Inflammatory macrophage (primary cell): ENCODE measurements at places on chromosomes 1 and 21.
A peak's percentile ranks its signal among the peaks of the same experiment; 100 is the strongest.

- DNase-seq = no peak
Measured at GRCh38 chr1:228050571-228051231, 31.8 kb upstream of the ARF1 start.

DNA sequence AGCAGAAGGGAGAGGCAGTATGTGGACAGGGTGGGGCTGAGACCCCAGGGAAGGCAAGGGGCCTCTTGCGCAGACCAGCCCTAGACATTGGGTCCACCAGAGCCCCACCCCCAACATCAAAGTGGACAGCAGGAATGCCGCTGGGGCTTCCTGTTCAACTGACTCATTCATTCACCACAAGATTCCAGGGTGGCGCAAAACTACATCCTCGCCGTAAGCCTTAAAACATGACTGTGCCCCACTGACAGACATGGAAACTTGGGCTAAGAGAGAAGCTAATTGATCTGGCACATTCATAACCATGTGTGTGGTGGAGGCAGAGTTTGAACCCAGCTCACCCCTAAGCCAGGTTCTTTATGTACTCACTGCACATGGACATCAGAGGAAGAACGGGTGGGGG, 14.0 kb downstream of the COL16A1 start:
- no peak for DNase-seq

DNA sequence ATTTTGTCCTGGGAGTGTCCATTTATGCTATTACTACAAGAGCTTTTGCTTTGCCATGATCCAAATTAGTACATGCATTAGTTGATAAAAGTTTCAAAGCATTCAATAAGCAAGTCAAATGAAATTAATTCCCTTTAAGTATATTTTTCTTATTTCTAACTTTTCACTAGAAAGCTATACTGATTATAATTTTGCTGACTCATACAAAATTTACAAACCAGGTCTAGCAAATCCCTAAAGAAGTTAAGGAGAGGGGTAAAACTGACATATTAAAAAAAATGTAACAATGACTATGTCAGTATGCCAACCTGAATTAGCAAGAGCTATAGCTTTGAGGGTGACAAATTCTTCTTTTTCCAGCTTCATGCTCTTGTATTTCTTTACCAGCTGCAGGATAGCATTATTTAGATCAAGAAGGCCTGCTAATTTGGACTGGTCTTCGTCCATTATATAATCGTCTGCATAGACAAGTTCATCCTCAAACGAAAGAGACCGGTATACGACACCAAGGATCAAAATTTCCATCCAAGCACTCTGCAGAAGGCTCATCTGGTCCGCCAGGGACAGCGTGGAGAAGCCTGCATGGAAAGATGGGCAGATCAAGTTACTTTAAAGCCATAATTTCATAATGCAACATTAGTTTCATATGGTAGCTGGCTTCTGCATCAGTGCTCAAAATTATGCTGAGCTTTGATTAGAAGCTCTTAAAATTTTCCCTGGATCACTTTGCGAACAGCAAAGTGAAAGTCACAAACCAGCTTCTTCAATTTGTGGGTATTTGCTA, 95.8 kb upstream of the USH2A start:
- DNase-seq = no peak

GRCh38 chr1:16073490-16074119, at the start of gene FAM131C:
FAM131C (minus strand) TSS chr1:16073651; CDS start chr1:16073442, 209 bp downstream.
- DNase-seq = no peak

DNA sequence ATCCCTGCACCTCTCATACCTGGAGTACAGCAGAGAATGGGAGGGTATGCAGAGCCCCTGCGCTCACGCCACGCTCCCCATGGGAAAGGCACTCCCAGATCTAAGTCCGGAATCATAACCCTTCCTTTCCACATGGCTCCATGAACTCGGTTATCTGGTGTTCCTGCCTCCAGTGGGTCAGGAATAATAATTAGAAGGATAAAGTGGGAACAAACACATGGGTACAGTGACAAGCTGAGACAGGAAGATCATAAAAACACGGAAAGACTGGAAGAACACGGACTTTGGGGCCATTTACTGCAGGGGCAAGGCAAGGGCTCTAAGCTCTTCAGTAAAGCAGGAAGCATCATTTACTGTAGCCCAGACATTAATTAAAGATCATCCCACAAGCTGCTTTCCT, 48.6 kb downstream of the FOXO6 start:
- DNase-seq = no peak

GRCh38 chr1:207333620-207334019, 12.1 kb downstream of the CD55 start:
- no peak for DNase-seq

DNA sequence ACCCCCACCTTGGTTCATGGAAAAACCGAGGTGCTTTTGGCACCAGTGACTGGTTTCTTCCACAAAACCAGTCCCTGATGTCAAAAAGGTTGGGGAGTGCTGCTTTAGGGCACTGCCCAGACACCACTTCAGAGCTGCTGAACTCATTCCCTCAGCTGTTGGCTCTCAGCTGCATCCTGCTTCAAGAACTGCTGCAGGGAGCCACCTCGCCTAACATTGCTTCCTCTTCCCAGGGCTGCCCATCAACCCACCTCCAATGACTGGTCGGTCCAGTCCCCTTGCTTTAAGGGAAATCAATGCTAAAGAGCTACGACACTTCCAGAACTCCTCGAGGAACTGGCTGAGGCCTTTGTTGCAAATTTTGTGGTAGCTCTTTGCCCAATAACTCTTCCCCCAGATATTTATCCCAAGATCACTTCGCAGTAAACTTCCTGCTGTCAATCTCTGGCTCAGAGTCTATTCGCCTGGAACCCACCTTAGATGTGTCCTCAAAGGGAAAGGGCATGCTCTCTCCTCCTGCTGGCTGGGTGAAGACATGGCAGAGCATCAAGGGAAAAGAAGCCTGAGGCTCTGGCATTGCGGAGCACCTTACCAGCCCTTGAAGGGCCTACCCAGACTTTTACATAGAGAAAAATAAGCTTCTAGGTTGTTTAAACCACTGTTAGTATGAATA, 29.0 kb downstream of the C1orf52 start:
- no peak for DNase-seq

GRCh38 chr21:44514746-44515358, 25.1 kb downstream of the KRTAP10-1 start:
- no peak for DNase-seq

- DNase-seq = peak; percentile 35
Measured at GRCh38 chr1:19418503-19418971, 66.8 kb downstream of the CAPZB start.

DNA sequence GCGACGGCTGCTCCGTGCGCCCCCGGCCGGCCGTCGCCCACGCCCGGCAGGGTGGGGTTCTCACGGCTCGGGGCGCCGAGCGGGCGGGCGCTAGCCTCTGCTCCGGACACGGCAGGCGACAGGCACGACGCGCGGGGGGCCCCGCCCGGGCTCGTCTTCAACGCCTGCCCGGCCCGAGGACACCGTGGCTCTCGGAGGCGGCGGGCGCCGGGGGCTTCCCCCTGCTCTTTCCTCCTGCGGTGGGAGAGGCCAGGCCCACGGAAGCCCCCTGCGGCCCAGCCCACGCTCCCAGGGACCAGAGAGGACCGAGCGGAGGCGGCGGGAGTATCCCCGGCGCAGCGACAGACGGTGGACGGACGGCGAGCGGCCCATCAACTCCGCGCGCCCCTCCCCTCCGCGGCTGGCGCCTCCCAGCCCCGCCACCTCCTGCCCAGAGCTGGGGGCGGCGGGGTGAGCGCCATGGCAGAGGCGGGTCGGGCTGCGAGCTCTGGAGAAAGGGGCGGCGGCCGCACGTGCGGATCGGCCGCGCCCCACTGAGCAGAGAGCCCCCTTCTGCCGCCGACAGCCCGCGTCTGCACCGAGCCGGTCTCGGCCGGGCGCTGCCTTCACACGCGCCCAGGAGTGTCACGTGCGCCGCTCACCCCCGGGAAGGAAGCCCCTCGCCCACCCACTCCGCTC, at the start of the genes SHE and TDRD10:
Gene SHE (minus strand): TSS at position 347 of the 678 bp plus-strand sequence. CDS start 386 bp downstream, outside the sequence.
Gene TDRD10 (plus strand): TSS at position 154 of the 678 bp plus-strand sequence. CDS start 4,685 bp downstream, outside the sequence.
- DNase-seq = no peak

DNA sequence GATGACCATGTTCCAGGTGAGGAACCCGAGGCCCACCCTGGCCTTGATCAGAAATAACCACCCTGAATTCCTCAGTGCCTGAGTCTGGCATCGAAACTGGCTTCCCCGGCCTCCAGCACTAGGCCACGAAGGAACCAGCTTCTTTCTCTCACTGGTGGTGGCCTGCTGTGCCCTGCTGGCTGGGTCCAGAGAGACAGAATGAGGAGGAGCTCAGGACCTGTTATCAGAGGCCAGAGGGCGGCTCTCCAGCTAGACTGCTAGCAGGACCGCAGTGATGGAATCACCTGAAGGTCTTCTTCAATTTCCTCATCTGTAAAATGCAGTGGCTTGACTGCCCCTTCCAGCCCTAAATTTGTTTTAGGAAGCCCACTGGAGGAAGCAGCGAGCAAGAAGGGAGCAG, 20.5 kb downstream of the ROR1 start:
- DNase-seq = no peak

DNA sequence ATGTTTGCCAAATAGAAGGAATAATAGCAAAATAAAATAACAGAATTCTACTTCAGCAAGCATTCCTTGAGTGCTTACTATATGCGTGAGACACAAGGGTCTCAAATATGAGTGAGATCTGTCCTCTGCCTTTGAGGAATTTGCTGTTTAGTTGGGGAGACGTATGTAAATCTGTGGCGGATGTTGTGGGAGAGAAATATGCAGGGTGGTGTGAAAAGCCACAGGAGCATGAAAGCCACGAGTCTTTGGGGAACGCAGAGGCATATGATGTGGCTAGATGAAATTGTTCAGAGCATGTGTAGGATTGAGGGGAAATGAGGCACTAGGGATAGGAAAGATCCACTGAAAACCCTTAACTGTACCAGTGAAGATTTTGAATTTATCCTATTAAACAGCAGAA, 244.4 kb downstream of the PBX1 start:
- no peak for DNase-seq

DNA sequence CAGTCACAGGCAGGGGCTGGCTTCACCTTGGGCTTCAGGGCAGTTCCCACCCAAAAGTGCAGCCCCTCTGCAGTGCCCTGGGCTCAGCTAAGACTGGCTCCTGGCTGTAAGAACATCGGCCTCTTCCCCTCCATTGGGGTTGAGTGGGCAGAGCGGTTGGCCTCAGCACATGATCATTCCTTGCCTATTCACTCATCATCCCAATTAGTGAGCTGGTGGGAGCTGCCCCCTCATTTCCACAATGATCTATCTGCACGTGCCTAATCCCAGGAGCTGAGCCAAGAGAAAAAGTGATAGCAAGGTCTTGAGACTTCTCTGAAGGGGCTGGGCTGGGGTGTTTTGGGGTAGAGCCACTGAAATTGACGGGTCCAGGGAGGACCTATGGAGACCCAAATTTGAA, 133.6 kb downstream of the SYF2 start:
- peak; percentile 55 for DNase-seq

- DNase-seq = no peak
Measured at GRCh38 chr1:225371366-225372010, 56.4 kb downstream of the LBR start.

DNA sequence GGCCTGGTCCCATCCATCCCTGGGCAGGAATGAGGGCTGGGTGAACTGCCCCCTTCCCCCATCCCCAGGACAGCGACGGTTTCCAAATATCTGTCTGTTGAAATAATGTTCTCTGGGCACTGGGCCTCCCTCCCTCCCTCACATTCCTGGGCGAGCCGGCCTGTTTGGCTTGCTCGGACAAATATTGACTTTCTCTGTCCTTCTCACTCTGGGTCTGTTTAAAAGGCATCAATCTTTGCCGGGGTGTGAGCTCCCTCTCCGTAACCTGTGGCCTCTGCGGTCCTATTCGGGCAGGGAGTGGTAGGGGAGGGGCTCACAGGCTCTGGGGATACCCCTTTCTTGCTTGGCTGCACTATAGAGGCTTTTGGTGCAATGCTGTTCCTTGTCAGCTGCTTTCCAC, 40.2 kb downstream of the FOXD2 start:
- no peak for DNase-seq

DNA sequence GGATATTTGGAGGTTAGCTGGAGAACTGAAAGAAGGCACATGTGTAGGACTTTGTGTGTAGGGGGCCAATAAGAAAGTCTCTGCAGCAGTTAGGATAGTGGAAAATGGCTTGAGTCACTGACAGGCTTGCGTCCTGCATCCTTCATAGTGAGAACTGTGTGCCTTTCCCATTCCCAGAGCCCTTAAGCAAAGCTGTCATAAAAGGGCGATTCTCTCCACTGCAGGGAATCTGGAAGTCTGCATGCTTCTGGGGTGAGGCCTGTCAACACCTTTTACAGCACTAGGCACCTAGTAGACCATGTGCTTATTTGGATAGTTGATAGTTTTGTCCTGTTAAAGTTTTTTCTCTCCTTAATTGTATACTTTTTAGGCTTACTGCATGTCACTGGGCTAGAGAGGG, 39.4 kb upstream of the MACF1 start:
- DNase-seq = no peak

DNA sequence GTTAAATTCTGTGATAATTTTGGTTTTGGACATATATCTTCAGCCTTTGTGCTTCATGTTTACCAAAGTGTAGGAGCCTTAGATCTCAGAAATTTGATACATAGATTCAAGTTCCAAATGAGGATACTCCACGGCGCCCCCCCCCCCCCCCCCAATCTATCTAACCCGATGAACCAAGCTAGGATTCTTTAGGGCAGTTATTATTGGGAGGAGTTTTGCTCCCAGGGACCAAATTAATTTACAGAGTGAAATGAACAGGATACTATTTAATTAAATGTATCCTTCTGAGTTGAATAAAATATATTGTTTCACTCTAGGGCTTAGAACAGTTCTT, 3.2 kb downstream of the USP25 start:
- DNase-seq = no peak

DNA sequence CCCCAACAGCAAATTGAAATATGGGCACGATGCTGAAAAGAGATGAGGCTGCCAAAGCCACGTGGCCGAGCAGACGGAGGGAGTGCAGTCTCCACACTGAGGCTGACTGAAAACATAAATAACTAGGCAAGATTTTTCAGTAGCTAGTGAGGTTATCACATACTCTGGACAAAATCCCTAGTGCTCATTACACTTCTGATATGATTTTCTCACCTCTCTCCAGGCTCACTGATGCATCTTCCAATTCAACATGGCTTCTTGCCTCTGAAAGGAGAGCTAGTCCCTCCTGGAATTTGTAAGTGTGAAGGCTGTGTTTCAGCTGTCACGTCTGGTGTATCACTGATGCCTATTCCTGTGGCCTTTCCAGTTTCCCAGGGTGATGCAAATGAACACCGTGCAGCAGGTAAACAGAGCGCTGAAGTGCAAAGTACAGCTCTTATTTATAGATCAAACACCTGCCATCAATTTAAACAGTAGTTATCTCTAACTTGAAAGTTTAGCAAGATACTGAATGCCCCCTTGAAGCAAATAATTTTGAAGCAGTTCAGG, 656.1 kb downstream of the KIF26B start:
- no peak for DNase-seq
